ENCODE measurements at places on chromosomes 16 and 17.

DNA sequence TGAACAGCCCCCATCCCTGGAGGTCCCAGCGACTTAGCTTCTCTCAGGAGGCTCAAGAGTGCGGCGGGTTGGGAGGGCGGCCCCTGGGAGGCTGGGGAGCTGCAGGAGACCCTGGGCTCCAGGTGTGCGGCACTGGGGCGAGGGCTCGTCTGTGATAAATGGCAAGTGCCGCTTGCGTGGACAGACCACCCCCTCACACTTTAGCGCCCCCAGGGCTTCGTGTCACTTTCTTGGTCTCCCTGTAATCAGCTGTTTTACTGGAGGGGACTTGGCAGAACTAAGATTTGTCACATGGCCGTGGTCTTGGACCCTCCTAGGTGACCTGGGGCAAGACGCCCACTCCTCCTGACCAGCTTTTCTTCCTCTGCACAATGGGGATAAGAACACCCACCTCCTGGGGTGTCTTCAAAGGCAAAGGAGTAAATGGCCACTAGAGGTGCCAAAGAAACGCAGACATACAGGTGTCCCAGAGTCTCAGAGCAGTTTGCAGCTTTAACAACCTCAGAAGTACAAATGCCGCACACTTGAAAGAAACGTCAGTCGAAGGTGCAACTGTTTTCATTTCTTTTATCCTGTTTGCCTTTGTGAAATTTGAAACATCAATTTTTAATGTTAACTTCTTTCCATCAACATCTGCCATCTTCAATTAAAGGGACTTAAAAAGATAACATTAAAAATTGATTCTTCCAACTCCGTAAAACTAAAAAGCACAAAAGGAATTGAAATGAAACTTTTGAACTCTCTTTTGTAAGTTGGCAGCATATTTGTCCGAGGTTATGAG lies 946 bp downstream of the OSGIN1 start:
- peak; percentile 35 for DNase-seq

- DNase-seq: no peak
Observed at GRCh38 chr17:79595471-79595870, 15.4 kb downstream of the RBFOX3 start.

DNA sequence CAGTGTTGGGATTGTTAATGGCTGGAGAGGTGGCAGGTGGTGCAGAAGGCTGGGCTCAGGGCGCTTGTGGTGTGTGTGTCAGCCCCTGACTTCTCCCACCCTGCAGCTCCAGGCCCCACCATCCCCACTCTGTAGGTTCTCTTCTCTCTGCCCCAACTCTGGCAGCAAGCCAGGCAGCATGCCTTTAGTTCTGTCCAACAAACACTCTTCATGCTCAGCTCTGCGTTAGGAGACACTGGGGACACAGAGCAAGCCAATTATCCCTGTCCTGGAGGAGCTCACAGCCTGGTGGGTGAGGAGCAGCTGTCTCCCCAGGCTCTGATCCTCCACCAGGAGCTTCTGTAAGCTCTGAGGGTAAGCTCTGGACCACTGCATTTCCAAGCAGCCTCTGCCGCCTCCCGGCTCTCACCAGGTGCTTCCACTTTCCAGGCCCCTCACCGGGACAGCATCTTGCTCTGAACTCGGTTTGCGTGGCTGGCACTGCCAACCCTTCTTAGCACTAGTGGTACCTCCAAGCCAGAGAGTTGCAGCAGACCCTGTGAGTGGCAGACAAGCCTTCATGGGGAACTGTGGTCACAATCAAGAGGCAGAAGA lies 34.3 kb upstream of the WSCD1 start:
- no peak for DNase-seq

DNA sequence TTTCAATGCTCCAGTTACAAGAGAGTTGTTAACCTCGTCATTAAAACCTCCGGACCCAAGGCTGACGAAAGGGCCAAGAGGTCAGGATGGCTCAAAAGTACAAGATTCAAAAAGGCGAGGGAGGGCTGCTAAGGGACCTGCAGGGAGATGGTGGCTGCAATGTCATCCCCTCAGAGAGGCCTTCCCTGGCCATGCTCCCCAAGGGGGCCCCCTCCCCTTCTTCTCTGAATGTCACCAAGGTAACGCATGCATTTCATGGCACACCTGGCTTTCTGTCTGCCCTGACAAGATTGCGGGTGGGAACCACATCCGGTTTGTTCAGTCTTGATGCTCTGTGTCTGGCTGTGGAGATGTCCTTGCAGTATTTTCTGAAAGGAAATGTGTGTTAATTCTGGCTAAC lies 89.9 kb downstream of the C16orf78 start:
- peak; percentile 90 for DNase-seq

DNA sequence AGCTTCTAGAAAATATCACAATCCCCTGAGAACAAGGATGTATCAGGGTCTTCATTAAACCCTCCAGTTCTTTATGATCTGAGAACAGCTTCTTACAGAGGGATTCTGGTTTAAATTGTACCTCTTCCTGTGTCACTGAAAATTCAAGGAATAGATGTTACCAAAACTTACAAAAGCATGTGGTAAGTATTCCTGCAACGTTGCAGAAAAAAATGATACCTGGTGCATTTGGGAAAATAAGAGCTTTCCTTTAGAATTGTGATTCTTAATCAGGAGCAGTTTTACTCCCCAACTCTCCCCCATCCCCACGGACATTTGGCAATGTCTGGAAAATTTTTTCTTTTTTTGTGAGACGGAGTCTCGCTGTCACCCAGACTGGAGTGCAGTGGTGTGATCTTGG lies 7.3 kb downstream of the SLFN14 start:
- DNase-seq: no peak

- no peak for DNase-seq
Observed at GRCh38 chr16:79898703-79899102, 298.2 kb upstream of the MAF start.

GRCh38 chr17:72754513-72754912 lies 338.0 kb downstream of the SLC39A11 start:
- no peak for DNase-seq

- DNase-seq: no peak
Observed at GRCh38 chr17:18161207-18162145, 22.2 kb upstream of the ALKBH5 start.

GRCh38 chr16:12300490-12300889 lies 324.0 kb downstream of the SNX29 start:
- no peak for DNase-seq

- no peak for DNase-seq
Observed at GRCh38 chr17:49316258-49316570, 45.8 kb downstream of the ZNF652 start.

- no peak for DNase-seq
Observed at GRCh38 chr17:45253879-45254278, 8.0 kb downstream of the SPATA32 start.

- no peak for DNase-seq
Observed at GRCh38 chr17:69593351-69593715, 178.8 kb downstream of the MAP2K6 start.

- no peak for DNase-seq
Observed at GRCh38 chr16:81419806-81420205, 24.8 kb upstream of the CMIP start.

- DNase-seq: no peak
Observed at GRCh38 chr17:4310354-4311060, 46.7 kb upstream of the ANKFY1 start.

GRCh38 chr16:70429888-70430666 lies 8.8 kb downstream of the ST3GAL2 start:
- DNase-seq: no peak

DNA sequence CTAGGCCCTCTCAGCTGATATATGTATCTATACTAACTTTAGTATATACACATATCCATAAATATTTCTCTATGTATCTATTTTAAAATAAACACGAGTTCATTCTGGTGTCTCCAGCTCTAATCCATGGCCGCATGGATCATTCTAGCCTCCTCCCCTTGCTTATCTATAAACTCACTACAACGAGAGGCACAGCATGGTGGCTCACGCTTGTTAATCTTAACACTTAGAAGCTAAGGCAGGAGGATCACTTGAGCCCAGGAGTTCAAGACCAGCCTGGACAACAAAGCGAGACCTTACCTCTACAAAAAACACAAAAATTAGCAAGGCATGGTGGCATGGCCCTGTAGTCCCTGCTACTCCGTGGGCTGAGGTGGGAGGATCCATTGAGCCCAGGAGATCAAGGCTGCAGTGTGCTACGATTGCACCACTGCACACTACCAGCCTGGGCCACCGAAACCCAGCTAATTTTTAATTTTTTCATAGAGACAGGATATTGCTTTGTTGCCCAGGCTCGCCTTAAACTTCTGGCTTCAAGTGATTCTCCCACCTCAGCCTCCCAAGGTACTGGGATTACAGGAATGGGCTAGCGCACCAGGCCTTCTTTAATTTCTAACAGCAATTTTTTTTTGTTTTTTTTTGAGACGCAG lies 3.9 kb upstream of the ZNF207 start:
- DNase-seq: no peak

DNA sequence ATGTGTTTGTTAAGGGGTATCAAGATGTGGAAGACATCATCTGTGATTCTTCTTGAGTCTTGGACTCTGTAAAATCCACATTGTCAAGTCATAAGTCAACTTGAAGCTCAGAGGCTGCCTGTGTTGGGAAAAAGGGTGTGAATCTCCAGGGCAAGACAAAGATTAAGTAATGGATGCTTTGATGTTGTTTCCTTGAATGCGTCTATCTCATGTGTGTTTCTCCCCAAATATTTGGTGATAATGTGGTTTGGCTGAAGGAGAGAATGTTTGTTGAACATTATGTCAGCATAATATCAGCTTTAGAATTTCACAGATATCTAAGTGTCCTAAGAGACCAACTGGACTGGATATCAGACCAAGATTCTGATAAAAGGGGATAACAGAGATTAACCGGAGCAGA lies 24.1 kb upstream of the KCNJ16 start:
- no peak for DNase-seq

GRCh38 chr16:11361701-11362451 lies 16.6 kb downstream of the RMI2 start:
- peak; percentile 59 for DNase-seq

- no peak for DNase-seq
Observed at GRCh38 chr16:3514621-3515020, 13.8 kb downstream of the CLUAP1 start.

GRCh38 chr16:66357523-66357928 lies 9.0 kb upstream of the CDH5 start:
- peak; percentile 37 for DNase-seq

DNA sequence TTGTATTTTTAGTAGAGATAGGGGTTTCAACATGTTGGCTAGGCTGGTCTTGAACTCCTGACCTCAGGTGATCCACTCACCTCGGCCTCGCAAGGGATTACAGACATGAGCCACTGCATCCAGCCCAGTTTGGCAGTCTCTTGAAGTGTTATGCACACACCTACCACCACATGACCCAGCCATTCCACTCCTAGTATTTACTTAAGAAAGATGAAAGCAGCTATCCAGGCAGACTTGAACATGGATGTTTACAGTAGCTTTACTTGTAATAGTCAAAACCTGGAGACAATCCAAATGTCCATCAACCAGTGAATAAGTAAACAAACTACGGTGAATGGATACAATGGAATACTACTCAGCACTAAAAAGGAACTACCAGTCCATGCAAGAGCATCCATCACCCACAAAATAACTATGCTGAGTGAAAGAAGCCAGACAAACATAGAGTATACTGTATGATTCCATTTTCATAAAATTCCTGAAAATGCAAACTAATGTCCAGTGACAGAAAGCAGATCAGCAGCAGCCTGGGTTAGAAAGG lies 37.8 kb upstream of the RASD1 start:
- DNase-seq: no peak

DNA sequence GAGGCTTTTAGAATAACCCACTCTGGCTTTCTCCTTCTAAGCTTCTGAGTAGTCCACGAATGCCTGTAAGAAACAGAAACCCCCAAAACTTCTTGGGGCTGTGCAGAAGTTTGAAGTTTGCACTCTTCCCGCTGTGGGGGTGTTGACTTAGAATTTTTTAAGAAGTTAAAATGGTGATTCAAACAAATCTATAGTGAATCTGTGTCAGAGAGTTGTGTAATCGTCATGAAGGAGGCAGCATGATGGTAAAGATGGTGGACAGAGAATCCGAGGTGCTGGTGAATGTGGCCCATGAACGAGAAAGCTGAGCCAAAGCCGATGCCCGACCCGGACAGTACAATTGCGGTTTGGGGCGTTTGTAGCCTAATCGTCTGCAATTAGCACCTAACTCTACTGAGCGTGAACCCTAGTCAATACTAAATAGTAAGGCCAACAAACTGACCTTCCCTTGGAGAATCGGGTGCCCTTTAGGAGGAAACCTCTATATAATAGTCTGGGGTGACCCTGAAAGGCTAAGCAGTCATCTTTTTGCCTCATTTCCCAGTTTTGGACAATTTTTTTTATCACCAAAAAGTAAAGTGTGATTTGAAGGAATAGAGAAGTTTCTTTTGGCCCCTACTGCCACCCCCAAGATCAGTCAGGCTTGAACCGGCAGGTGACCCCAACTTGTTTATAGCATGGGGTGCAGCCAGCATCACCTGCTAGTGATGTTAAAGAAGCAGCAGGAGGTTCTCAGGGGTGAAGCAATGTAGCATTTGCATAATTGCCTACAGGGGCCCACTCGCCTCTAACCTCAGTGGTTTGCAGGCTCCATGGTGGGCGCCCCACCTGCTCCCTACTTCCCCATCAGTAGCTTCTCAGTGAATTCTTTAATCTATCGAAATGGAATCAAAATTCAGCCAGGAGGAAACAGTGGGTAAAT lies 11.2 kb downstream of the IRF8 start:
- DNase-seq: no peak

GRCh38 chr16:66923247-66923731 lies 2.0 kb downstream of the RRAD start:
- DNase-seq: no peak

DNA sequence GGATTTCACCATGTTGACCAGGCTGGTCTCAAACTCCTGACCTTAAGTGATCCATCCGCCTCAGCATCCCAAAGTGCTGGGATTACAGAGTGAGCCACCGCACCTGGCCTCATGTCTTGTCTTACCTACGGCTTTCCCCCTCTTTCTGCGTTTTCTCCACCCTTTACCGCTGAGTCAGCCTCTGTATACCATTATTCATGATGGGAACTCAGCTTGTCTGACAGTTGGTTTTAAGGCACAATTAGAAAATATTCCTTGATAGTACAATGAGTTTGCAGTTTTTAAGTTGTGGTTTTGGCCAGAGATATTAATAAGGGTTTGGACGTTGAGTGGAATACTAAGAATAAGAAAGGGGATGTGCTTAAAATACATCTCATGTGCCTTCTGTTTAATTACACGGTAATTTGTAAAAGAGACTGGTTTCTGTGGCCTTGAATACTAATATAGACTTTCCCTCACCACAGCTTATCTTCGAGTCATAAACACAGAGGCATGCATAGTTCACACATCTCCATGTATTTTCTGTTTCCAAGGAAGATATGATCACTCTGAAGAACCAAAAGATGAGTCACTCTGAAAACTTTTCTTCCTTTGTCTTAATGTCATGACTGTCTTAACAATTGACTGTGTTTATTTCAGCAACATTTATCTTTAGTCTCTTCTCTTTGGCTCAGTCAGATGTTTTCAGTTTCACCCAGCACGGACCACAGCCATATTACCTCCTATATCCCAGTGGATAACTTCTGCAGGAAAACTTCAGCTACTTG lies 54.4 kb downstream of the PITPNC1 start:
- peak; percentile 36 for DNase-seq

- DNase-seq: no peak
Observed at GRCh38 chr16:85056211-85056748, 28.7 kb downstream of the KIAA0513 start.
